Esophagus squamous epithelium (tissue), 5 donors: ENCODE measurements at places on chromosomes 1 and 21.

GRCh38 chr1:230124186-230125128 lies 57.4 kb downstream of the GALNT2 start:
- DNase-seq: no peak

- peak; percentile 70 for DNase-seq
These were observed 826 bp downstream of the LAPTM5 start for GRCh38 chr1:30756545-30757351.

- no peak for DNase-seq
These were observed 62.9 kb downstream of the PPP1R12B start for GRCh38 chr1:202411422-202411821.

DNA sequence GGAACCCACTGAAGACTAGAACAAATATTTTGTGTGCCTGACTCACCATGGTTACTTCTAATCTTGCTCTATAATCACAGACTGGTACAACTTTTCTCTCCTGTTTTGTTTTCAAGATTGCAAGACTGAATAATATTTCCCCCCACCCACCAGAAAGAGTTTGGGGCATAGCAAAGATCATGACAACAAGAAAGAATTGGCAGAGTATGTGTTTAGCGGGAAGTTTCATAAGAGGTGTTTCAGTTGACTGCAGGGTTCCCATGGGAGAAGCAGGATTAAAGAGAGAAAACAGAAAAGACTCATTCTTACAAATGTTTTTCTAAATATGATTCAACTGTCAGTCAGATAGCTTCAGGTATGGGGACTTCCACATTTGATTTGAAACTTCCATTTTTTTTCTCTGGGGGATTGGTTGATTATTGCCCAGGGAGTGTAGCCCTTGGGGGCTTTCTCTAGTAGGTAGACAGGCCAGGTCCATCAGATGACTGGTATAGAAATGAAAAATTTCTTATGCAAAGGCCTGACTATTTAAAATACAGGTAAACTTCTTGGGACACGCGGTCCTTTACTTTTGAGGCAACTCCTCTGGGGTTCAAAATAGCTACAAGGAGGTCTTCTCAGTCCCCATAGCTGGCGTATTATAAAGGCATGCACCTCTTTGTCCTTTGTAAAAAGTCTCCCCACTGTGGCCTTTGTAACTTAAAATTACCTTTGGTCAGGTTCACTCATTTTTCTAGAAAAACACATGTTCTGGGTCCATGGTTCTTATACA lies 13.9 kb downstream of the OR14I1 start:
- DNase-seq: no peak

- DNase-seq: no peak
These were observed 474.3 kb upstream of the TMPRSS15 start for GRCh38 chr21:18877917-18878316.

DNA sequence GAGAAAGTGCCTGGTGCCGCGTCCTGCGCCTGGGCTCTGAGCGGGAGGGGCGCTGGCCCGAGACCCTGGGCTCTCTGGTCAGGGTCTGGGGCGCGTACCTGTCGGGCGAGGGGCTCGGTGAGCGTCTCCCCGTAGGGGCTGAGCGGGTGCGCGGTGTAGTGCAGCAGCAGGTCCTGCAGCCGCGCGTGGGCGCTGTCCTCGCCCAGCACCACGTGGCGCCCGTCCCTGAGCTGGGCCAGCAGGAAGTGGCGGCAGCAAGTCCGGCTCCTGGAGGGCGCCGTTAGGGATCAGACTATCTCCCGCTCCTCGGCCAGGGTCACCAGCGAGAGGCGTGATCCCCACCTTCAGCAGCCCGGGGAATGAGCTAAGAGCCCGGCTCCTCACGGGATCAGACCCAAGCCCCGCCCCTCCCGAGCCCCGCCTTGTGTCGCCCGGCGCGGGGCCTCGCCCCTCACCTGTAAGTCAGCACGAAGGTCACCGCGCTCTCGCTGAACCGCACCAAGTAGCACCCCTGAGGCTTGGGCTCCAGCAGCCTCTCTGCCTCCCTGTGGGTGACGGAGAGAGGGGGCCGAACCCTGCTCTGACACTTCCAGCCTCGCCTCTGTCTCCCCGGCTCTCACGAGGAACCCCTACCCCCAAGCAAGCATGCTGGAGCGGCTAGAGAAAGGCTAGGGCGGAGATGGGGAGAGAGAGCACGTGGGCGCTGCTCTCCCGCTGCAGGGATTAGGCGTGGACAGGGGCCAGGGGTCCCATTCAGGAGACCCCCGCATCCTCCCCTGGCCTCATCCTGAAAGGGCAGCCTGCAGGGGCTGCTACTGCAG lies 2.7 kb downstream of the SH2D2A start:
- DNase-seq: no peak

DNA sequence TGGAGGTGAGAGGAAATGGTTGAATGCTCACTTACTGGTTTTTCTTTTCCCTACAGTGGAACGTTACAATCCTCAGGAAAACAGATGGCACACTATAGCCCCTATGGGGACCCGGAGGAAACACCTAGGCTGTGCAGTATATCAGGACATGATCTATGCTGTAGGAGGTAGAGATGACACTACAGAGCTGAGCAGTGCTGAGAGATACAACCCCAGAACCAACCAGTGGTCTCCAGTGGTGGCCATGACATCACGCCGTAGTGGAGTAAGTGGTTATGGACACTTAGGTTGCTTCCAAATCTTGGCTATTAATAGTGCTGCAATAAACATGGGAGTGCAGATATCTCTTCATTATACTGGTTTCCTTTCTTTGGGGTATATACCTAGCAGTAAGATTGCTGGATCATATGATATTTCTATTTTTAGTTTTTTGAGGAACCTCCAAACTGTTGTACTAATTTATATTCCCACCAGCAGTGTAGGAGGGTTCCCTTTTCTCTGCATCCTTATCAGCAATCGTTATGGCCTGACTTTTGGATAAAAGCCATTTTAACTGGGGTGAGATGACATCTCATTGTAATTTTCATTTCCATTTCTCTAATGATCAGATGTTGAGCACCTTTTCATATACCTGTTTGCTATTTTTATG lies 48.8 kb upstream of the DARS2 start:
- DNase-seq: no peak

DNA sequence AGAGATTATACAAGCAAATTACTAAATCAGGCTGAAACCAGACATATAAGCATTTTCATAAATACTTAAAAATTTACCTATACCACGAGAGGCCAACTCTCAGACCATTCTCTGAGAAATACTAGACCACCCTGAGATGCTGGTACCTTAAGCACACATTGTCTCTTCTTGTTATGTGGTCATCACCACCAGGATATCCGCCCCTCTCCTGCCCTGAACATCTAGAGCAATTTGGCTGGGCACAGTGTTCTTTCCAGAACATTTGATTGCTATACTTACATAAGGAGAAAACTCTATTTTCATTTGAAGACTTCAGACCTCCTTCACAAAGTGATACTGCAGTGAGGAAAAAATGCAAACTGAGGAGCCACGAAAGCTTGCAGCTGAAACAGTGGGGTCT lies 36.2 kb upstream of the DUSP10 start:
- DNase-seq: no peak

DNA sequence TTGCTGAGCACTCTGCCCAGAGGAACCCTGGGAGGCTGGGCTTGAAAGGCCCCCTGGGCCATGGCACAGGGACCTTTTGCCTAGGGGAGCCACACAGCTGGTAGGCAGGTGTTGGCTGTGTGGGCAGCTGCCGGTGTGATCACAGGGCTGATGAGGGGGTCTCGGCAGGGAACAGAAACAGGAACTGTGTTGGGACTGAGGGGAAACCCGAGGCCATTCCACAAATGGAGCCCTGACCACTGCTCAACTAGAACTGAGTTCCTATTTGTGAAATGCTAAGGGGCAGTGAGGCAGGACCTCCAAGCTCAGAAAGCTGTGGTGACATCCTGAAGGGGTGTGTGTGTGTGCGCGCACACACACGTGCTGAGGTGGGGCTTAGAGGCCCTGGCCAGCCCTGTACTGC lies 6.4 kb upstream of the THEM5 start:
- no peak for DNase-seq

DNA sequence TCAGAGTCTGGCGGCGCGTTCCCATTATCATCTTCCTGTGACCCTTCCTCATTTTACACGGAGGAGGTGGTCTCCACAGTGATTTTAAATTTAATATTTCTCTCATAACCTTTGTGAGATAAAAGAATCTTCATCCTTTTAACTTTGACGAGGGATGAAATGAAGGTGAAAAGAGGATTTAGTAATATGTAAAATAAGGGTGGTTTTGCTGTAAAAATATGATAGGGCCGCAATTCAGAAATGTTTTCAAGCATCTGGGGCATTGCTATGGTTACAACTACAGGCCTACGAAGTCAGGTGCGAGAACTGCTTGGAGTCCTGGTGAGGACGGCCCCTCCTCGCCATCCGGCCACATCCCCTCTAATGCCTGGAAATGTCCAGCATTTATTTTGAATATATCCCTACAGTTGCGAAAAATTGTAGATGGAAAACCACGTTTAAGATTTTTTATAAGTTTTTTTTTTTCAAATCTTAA lies 422 bp upstream of the RSBN1 start:
- no peak for DNase-seq

- no peak for DNase-seq
These were observed 2.7 kb downstream of the FOXE3 start for GRCh38 chr1:47418681-47419325.

DNA sequence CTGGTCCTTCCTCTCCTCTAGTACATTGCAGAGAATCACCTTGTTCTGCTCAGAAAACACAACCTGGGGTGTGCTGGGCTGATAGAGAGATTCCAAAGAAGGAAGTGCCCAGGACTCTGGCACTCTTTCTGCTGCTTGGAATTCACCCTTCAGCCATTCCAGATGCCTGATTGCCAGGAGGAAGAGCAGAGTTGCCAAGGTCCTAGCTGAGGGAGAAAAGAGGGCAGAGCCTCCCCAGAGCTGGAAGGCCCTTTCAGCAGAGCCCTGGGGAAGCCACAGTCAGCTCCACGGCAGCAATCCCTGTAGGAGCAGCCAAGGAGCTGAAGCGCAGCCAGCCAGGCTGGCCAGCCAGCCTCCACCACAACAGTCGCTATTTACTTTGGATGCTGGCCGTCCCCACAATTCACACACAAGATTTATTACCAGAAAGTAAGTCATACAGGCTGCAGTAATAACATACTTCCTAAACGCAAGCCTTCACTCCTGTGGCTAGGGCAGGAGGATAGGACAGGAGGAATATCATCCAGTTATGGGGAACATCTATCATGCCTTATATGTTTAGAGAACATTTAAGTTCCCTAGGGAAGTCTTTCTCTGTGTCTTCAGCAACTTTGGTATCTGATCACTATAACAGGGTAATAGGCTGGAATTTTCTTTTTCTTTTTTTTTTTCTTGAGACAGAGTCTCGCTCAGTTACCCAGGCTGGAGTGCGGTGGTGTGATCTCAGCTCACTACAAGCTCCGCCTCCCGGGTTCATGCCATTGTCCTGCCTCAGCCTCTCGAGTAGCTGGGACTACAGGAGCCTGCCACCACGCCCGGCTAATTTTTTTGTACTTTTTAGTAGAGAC lies 36.6 kb upstream of the SLC44A3 start:
- no peak for DNase-seq

DNA sequence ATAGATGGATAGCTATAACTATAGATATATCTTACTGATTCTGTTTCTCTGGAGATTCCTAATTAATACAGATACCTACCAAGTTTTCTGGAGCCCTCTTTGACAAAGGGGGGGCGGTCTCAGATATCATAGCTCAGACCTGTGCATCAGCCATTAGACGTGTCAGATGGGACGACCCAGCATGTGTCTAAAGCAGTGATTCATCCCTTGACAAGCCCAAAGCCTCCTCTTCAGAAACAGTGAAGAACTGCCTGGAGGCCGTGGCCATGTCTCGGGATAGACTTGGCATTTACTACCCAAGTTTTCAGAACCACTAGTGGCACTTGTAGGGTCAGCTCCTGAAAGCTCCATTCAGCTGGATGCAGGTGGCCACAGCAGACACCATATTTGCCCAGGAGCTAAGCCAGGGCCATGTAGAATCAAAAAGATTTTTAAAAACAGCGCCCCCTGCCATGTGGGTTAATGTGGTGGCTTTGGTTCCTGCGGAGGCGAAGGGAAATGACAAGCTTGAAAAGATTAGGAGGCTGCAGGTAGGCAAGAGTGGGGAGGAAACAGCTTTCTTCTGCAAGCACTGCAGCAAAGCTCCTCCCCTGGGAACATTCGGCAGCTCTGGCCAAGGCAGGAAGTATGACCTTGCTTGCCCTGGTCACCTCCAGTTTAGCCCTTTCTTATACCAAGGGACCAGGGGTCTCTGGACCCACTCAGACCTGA lies 82.2 kb downstream of the FBXO2 start:
- DNase-seq: no peak

DNA sequence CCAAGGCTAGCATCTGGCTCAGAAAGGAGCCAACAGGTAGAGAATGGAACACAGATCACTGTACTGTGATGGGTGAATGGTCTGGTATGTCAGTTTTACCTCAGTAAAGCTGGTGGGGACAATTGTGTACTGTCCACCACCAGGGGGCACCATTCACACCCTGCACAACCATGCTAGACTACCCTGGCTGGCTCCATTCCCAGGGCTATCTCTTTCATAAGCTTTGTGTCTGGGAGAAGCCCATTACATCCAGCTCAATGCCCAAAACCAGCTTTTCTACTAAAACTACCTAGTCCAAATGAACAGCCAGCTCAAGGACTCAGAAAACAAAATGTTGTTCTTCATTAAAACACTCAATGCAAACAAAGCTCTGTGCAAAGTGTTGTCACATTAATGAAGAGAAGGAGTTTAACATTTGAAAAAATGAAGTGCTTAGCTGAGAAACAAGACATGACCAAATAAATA lies 62.0 kb upstream of the RASAL2 start:
- DNase-seq: peak; percentile 3

DNA sequence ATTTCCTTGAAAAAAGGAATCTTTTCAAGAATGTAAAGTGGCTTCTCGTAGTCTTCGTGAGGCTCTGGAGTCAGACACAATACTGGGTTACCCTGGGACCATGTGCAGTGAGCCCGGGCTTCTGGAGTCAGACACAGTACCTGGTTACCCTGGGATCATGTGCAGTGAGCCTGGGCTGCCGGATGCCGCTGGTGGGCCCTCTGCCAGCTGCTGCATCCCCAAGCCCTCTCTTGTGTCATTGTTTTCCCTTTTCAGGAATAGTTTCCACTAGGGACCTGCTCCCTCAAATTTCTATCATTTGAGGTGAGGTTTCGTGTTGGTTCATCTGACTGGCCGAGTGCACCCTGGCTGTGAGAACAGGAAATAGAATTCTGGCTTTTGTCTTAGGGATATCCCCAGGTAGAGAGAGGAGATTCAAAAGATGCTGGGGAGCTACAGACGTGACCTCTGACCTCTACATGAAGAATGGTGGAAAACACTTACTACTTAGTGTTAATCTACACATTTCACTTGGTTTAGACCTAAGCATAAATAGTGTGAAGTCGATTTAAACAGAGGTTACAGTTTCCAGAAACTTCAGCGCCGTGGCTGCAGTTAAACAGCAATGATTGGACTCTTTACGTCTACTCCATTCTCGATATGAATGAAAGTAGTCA lies 10.6 kb downstream of the ADARB1 start:
- DNase-seq: no peak
